ENCODE measurements at places on chromosomes 7 and 10.

DNA sequence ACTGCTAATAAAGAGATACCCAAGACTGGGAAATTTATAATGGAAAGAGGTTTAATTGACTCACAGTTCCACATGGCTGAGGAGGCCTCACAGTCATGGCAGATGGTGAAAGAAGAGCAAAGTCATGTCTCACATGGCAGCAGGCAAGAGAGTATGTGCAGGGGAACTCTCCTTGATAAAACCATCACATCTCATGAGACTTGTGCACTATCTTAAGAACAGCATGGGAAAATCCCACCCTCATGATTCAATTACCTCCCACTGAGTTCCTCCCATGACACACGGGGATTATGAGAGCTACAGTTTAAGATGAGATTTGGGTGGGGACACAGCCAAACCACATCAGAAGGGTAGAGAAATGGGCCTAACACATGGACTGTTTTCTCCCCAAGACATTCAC, 156.3 kb downstream of the CCDC71L start:
- DNase-seq: no peak

DNA sequence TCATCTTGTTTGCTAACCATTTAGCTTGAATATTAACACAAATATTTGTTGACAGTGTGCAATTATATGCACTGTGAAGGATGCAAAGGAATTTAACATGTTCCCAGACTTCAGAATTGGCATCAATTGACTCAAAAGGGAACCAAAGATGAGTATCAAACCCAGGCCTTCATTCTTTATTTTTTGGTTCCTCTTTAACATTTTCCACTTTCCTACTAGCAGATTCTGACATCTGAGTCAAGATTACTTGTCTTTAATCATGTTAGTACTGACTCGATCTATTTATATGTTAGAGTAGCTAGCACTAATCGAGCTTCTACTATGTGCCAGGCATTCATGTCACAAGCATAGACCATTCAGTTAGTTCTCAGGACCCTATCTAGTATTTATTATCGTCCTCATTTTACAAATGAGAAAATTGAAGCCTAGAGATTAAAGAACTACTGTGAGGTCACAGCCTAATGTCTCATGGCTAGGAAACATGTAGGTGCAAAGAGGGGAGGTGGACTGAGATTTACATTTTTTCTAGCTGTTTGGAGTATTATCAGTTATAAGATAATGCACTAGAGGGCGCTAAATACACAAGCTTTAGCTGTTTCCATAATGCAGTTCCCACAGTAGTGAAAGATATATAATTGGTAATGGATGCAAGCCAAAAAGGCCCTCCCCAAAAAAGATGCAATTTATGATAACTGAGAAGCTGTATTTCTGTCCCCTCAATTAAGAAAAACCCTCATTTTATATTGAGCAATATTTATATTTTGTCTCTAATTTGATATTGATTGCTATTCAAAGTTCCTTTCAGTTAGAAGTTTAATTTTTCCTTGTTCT, 32.9 kb upstream of the KMT2E start:
- DNase-seq: no peak

DNA sequence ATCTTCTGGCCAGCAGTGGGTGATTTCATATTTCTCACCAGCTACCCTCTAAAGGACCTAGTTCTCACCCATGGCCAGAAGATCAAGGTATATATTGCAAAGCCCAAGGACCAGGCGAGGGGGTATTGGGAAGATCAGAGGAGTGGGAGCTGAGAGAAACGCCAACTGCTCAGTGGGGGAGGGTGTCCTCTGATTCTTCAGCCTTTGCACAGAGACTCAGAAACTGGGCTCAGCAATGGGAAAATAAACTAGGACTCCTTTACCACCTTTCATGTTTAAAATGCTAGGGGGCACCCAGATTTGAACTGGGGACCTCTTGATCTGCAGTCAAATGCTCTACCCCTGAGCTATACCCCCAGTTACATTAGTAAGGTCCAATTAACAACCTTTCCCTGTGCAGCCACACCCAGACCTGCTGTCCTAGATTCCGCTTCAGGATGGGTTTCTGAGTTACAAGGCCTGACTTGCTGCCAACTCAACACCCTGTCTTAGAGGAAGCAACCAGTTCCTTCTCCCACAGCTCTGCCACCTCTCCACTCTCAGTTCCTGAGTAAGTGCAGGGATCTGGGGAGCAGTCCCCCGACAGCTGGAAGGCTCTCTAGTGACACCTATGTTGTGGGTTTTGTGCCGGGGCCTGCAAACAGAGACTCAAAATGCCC, 93.5 kb downstream of the ZNF783 start:
- no peak for DNase-seq

DNA sequence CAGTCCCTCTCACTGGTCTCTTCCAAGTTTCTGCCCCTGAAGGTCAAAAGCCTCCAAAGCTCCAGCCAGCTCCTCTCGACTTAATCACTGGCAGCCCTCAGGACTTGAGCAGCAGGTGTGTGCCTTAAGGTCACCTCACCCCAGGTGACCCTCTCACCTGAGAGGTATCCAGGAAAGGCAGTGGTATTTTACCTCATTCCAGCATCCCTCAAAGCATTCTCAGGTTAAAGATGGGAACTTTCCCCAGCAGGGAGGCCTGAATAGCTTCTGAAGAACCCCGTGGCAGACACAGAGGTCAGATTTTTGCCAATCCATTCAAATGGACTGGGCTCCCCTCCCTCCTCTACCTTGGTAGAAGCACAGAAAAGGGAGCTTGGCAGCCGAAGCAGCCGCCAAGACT, 148.2 kb downstream of the GFRA1 start:
- DNase-seq: no peak

DNA sequence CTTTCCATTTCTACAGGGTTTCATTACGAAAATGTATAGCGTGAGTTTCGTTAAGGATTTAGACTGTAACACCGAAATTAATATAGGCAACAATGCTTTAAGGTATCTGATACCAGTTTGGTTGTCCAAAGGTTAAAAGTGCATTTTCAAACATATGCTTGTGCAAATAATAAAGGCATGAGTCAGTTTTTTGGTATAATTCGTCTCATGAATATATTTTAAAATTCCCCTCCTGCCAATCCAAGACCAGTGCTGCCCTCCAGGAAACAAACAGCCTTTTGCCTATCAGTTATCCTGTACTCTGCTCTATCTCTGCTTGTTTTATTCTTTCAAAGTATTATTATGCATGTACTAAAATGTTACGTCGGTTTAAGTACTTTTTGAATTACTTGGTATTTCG, 2.0 kb downstream of the LCOR start:
- DNase-seq: no peak

DNA sequence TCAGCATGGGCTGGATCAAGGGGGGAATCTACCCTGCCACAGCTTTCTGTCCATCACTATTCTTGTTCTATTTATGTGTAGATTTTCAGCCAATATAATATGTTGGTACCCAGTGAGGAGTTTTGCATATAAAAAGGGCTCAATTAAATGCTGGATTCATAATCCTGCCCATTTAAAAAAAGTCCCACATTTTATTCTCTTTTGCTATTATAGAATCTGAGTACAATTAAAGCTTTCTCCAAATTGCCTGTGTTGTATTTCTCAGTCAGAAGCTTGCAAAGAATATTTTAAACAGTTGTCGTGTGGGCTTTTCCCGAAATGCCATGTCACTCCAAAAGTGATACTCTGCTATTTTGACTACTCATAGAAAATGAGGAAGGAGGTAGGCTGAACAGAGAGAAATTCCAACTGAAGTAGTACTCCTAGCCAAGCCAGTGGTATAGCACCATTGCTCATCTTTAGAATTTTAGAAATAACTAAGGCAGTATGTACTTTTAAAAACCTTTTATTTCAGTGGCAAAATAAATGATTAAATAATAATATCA, 108.3 kb upstream of the HDAC9 start:
- DNase-seq: no peak

DNA sequence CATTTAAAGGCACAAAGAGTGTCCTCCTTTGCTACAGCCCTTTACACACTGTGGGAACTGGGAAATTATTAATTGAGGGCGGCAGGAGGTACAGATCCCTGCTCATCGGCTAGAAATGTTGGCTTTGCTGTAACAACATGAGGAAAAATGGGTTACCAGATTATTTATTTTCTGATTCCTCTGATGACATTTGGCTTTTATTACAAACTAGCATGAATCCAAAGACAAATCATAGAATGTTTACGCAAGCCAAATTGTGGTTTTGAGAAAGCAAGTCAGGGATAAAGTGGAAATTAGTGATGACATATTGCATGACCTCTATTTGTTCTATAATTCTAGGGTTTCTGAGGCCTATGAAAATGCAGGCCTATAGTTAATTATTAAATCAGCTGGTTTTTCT, 126.1 kb upstream of the TMEM196 start:
- DNase-seq: no peak

DNA sequence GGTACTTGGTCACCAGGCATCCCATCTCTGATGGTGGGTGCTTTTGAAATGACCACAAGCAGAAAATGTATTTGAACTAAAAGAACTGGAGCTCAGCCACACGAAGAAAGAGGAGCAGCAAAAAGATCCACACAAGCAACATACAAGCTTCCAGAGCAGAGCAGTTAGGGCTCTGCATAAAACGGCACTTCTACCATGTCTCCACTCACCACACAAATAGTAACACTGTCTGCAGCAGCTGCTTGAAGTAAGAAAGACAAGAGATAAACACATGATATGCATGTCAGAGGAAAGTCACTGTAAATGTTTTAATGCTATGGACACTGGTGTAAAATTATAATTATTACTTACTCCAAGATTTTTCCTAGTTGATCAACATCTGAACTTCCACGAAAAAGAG, 32.5 kb upstream of the FAM133B start:
- no peak for DNase-seq

GRCh38 chr10:51035344-51035743, 38.9 kb upstream of the PRKG1 start:
- no peak for DNase-seq

DNA sequence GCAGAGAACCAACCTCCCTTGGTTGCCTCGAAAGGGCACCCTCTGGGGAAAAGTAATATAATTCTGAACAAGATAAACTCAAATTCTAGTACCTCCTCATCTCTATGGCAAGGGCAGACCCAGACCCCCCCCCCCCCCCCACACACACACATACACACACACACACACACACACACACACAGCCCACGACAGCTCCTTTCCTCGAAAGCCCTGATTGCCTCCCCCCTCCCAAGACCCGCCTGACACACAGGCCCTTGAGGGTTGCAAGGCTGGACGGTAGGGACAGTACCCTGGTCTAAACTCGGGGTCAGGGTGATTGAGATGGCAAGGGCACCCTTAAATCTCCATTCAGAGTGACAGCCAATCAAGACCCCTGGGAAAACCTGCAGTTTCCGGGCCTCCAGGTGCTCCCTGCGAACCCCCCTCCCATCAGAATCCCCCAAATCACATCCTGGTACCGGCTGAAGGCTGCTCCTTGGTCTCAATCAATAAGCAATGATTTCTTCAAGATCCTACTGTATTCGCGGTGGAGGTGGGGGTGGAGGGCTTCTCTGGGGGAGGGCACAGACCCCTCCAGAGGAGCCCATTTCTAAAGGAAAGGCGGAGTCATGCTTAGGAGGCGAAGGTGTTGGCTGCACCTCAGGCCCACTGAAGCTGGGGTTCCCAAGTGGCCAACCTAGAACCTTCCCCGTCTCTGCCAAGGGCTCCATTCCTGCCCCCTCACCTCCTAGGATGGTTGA, 100.7 kb downstream of the HIP1 start:
- no peak for DNase-seq

DNA sequence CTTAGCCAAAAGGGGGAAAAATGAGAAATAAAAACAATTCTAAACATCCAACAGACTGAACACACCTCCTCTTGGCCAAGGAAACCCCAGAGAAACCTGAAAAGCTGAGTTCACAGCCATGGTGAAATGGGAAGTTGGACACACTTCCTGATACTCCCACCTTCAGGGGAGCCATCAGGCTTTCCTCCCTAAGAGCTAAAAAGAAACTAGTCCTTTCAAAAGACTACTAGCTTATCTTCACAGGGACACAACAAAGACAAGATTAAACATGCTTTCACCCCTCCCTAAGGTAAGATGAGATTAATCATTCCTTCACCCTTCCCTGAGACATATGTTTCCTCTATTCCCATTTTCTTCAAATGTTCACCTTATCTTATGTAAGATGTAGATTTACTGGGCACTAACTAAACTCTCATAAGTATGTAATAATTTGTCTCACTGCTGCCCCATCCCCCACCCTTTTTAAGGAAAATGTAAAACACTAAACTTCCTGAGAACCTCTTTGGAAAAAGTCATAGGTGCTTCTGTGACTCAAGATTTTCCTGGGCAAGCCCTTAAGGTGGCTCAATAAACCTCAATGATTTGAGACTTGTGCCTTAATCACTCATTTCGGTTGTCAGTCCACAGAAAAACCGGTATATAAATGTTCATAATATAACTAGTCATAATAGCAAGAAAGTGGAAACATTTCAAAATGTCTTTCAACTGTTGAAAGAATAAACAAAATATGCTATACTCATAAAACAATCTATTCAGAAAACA, 40.5 kb downstream of the HTR7 start:
- no peak for DNase-seq

DNA sequence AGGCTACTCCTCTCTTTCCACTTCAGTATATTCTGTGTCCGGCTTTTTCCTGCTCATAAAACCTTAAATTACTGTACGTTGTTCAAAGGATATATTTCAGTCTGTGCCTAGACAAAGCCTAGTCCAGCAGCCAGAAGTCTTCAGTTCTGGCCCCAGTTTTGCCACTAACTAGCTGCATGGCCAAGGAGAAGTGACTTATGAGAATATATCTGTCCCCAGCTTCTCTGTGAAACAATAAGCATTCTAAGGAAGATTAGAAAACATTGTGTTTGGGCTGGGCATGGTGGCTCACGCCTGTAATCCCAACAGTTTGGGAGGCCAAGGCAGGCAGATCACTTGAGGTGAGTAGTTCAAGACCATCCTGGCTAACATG, 105.0 kb upstream of the HDAC9 start:
- DNase-seq: no peak

- DNase-seq: no peak
These were observed 317.2 kb upstream of the FZD8 start for GRCh38 chr10:35959252-35959651.

- no peak for DNase-seq
These were observed 125.5 kb upstream of the PODXL start for GRCh38 chr7:131681961-131682360.

GRCh38 chr7:64555046-64555445, 7.8 kb downstream of the ZNF680 start:
- DNase-seq: no peak

GRCh38 chr10:21705828-21706176, 171.8 kb downstream of the MLLT10 start:
- no peak for DNase-seq

- DNase-seq: no peak
These were observed 62.6 kb downstream of the CUL2 start for GRCh38 chr10:35027567-35027966.

DNA sequence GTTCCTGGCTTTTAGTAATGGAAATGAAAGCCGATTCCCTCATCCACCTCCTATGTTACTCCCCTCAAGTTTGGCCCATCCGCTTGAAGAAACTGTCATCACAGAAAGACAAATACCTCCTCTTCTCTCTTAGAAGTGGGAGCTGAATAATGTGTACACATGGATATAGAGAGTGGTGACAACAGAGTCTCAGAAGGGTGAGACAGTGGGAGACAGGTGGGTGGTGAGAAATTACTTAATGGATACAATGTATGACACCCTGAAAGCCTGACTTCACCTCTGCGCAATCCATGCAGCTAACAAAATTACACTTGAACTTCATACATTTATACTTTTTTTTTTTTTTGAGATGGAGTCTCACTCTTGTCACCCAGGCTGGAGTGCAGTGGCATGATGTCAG, 217.5 kb downstream of the SKIDA1 start:
- DNase-seq: no peak

Measured in activated T-helper 1 cell treated with Interleukin-2 at 50 U/mL for 16 hours (primary cell).